Activated CD4-positive, CD25-positive, alpha-beta regulatory T cell (primary cell): ENCODE measurements at places on chromosomes 2 and 18.

DNA sequence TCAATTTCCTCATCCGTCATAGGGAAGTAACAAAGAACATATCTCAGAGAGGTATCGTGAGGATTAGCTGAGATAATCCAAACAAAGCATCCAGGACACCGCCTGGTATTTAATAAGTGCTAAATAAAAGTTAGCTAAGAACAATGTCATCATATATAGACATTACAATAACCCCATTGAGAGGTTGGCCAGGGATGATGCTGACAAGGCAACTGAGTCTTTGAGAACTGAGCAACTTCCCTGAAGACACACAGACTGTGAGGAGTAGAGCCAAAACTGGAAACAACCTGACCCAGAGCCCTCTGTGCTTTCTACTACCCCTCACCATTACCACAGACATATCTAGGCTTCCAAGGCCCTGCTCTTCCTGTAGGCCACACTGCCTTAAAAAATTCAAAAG is 1.6 kb upstream of the DCTN1 start:
- no peak for DNase-seq

DNA sequence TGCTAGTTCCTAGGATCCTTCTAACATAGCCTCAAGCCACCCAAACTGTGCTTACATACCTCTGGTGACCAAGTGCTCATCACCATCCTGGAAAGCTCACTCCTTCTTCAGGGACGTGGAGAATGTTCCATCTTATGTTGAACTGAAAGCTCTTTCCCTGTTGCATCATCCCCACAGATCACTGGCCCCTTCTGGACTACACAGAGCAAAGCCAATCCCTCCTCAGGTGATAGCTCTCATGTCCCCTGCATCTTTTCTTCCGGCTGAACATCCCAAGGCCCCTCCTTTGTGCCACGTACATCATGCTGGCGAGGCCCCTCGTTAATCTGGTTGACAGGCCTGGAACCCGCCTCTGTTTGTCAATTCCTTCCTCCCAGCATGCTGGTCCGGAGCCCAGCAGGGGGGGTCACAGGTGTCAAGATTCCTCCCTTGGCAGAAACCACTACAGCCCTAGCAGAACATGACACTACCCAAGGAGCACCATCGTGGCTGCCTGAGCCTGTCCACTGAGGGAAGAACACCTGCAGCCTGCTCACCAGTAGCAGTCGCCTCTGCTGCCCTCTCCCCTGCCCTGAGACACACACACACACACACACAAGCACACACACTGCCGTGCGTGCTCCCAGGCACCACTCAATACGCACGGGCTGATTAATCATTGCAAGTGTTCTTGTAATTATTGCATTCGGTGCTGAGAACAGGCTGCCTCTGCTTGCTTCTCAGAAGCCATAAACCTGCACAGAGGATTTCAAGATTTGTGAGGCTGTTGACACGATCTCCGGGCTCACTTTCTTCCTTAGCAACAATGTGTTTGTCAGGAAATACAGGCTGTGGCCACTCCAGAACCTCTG is 6.3 kb upstream of the KCNK3 start:
- DNase-seq, result no peak

GRCh38 chr2:15096873-15097272 is 464.3 kb downstream of the NBAS start:
- no peak for DNase-seq

- DNase-seq, result no peak
Measured at GRCh38 chr2:96103187-96103601, 13.2 kb downstream of the ADRA2B start.

DNA sequence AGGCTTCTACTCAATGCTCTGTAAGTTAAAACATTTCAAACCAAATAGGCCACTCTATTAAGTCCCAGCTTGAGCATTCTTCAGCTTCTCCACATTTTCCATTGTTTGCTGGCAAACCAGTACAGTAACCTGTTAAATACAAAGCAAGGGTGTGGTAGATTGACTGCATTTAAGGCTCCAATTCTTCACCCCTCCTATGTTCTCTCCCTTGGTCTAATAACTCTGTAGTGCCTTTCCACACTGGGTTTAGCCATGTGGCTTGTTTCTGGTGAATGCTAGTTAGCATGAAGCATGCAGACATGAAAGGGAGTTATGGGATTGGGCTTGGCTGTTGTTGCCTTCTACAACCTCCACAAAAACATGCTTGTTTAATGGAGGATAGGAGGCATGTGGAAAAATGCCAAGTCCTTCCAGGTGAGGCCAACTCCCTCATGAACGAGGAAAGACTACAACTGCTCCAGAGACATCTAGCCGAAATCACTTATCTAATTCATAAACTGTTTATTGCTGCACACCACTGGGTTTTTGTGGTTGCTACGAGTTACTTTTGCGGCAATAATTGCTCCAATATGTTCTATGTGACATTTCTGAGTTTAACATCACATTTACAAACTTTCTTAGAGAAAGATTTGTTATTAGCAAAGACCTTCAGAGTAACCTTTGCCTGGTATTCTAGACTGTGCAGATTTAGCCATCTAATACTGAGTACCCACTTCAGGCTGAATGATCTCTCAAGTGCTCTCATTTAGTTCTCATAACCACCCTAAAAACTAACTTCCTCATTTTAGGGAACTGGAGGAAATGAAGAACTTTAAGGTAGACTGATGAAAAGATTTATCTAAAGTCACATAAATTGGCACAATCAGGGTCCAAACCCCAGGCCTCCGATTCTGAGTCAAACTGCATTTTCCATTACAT is 104.0 kb downstream of the SMAD2 start:
- DNase-seq, result no peak

- no peak for DNase-seq
Measured at GRCh38 chr2:96832754-96833507, 10.9 kb downstream of the ANKRD23 start.

GRCh38 chr2:71043531-71044407 is 24.7 kb upstream of the NAGK start:
- DNase-seq, result no peak
